Fibroblast of lung (primary cell): ENCODE measurements at places on chromosomes 2 and 18.
A peak's percentile ranks its signal among the peaks of the same experiment; 100 is the strongest.

DNA sequence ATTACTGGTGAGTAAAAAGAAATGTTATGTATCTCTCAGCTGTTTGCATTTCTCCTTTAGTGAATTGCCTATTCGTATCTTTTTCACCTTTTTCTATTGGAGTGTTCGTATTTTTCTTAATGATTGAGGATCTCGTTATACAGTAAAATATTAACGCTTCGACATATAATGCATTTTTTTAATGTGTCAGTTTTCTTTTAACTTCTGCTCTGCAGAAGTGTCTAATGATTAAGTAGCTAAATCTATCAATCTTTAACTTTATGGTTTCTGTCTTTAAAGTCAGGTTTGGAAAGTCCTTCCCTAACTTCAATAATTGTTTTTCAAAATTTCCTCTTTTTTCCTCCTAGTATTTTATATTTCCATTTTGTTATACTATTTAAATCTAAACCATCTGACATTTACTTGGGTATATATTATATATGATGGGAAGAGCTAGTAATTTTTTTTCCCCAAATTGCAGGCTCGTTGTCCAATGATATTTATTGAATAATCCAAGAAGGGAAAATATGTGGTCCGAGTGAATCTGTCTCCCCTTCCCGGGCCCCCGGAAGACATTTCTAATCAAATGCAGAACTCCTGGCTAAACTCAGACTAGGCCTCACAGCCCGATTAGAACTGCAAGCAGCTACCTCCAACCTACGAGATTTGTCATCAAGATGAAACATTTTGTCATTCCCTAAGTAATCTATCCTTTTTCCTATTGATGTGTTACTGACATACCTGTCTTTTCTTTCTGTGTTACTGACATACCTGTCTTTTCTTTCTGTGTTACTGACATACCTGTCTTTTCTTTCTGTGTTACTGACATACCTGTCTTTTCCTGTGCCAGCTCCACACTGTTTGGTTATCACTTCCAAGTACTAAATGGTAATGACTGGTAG is 17.2 kb downstream of the PCBP1 start:
- no peaks in the 10 kb centered on the region for H3K27me3 ChIP-seq
- H3K36me3 ChIP-seq: no peaks in the 10 kb centered on the region
- H3K4me3 ChIP-seq: peak overlapping the region; percentile 29
- peak; percentile 85 for DNase-seq
- H3K4me1 ChIP-seq: peaks cover 6% of the 10 kb centered on the region

- DNase-seq: peak; percentile 67
- no peaks in the 10 kb centered on the region for H3K36me3 ChIP-seq
- H3K27me3 ChIP-seq: no peaks in the 10 kb centered on the region
- H3K4me1 ChIP-seq: no peaks in the 10 kb centered on the region
- no peak overlapping the region for H3K4me3 ChIP-seq
These were observed 331.0 kb downstream of the CDH2 start for GRCh38 chr18:27845897-27846296.

- peak; percentile 83 for DNase-seq
- H3K27ac ChIP-seq: peak overlapping the region; percentile 76
These were observed 613 bp downstream of the COL5A2 start for GRCh38 chr2:189178726-189179569.

GRCh38 chr2:24409171-24409570 is 48.8 kb upstream of the ITSN2 start:
- no peak overlapping the region for H3K4me3 ChIP-seq
- H3K27me3 ChIP-seq: no peaks in the 10 kb centered on the region
- no peaks in the 10 kb centered on the region for H3K4me1 ChIP-seq
- H3K27ac ChIP-seq: no peak overlapping the region

- DNase-seq: no peak
- H3K4me3 ChIP-seq: no peak overlapping the region
- H3K36me3 ChIP-seq: no peaks in the 10 kb centered on the region
- H3K27ac ChIP-seq: no peak overlapping the region
- no peaks in the 10 kb centered on the region for H3K4me1 ChIP-seq
These were observed 68.8 kb downstream of the MEP1B start for GRCh38 chr18:32258558-32259204.

DNA sequence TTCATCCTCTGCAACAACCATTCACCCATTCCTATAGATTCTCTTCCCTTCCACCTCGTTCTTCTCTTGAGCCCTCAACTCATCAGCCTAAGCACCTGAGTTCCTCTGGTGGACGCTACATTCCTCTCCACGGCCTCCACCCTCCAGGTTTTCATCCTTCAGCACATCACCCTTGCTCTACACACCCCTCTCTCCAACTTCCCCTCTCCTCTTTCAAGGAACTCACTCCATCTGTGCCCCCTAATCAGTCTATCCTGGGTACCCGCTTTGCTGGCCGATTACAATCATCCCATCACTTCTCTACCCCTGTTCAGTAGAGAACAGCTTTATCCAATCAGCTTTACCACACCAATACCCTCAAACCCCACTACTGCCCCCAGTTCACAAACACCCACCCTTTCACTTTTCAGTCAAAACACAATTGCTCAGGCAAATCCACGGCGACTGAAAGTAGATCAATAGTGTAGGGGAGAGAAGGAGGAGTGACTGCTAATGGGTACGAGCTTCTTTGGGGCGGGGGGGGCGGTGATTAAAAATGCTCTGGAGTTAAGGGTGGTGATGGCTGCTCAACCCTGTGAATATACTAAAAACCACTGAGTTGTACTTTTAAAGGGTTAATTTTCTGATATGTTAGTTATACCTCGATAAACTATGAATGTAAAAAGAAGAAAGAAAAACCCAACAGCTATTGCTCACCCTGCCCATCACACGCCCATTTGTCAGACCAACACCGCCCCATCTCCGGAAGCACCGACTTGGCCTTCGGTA is 857 bp downstream of the DYM start:
- peak overlapping the region; percentile 77 for H3K4me3 ChIP-seq
- H3K36me3 ChIP-seq: no peaks in the 10 kb centered on the region
- no peaks in the 10 kb centered on the region for H3K27me3 ChIP-seq
- no peak for DNase-seq

DNA sequence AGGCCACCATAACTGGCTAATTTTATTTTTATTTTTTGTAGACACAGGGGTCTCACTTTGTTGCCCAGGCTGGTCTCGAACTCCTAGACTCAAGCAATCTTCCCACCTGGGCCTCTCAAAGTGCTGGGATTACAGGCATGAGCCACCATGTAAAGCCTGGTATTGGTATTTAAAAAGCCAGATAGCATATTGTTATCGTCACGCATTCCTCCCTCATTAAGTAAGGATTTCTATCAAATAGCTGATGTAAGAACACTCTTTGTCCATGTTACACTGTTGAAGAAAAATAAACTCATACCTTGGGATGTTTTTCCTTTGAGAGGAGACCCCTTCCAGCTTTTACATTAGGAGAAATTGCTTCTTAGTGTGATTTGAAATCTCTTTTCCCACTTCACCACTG is 39.2 kb upstream of the DARS1 start:
- no peak for DNase-seq
- peaks cover 3% of the 10 kb centered on the region for H3K27me3 ChIP-seq
- no peaks in the 10 kb centered on the region for H3K36me3 ChIP-seq
- H3K4me3 ChIP-seq: no peak overlapping the region
- H3K27ac ChIP-seq: no peak overlapping the region
- no peaks in the 10 kb centered on the region for H3K4me1 ChIP-seq

GRCh38 chr2:2663401-2664036 is 332.4 kb upstream of the MYT1L start:
- DNase-seq: no peak
- H3K4me1 ChIP-seq: no peaks in the 10 kb centered on the region
- H3K36me3 ChIP-seq: no peaks in the 10 kb centered on the region
- H3K27ac ChIP-seq: no peak overlapping the region
- H3K27me3 ChIP-seq: no peaks in the 10 kb centered on the region

DNA sequence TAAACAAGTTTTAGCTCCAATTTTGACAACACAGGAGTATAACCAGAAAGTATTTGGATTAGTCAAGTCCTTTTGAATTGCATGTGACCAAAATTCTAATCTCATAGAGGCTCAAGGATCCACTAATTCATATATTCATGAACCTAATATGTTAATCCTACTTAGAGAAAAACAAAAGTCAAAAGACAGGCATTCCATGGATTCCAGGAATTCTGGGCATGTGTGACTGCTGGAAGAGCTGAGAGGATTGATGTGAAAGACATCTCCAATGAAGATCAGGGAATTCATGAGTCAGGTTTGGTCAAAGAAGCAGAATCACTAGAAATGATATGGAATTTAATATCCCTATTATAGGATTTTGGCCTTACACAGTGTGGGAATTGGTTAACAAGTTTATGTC is 1494.6 kb upstream of the DDX18 start:
- H3K4me3 ChIP-seq: no peak overlapping the region
- no peaks in the 10 kb centered on the region for H3K27me3 ChIP-seq
- no peaks in the 10 kb centered on the region for H3K36me3 ChIP-seq
- no peak overlapping the region for H3K27ac ChIP-seq

DNA sequence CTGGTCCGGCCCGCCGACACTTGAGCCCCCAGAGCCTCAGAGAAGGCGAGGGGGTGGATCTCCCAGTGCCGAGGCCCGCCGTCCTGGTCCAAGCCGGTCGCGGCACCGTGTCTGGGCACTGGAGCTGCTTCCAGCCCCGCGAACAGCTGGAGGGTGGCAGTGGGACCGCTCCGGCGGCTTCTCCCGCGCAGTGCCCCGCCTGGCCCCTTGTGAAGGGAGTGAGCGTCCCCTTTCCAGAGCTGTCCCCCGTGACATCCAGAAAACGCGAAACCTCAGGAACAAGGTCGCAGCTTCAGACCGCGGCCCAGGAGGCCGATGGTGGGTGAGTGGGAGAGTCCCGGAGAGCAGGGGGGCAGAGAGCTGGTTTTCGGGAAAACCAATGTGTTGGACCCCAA is 579 bp upstream of the EMX1 start:
- H3K4me3 ChIP-seq: no peak overlapping the region
- no peak overlapping the region for H3K27ac ChIP-seq
- no peak for DNase-seq
- no peaks in the 10 kb centered on the region for H3K36me3 ChIP-seq
- no peaks in the 10 kb centered on the region for H3K4me1 ChIP-seq
- peaks cover 85% of the 10 kb centered on the region for H3K27me3 ChIP-seq

GRCh38 chr18:79687806-79688205 is 8.2 kb downstream of the CTDP1 start:
- no peaks in the 10 kb centered on the region for H3K4me1 ChIP-seq
- no peak overlapping the region for H3K27ac ChIP-seq
- peak; percentile 46 for DNase-seq
- no peaks in the 10 kb centered on the region for H3K27me3 ChIP-seq

DNA sequence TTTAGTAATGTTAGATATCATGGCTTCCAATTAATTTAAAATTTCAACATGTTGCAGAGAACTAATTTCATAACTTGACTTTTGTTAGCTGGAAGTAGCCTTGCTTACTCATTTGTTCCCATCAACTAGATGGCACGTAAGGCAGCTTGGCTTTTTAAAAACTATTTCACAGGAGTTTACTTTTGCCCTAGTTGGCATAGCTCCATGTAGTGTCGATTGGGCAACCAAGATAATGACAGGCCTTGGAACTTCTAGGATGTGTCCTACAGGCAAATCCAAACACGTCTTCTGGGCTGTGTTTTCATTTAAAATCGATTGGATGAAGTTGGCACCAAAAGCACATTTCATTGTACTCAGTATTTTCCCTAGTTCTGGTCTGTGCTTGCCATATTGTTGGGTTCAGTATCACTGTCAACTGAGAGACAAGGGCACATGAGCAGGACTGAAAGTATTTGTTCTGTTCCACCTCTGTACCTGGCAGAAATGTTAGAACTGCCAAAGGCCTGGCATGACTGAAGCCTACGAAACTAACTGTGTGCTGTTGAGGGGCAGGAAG is 29.4 kb downstream of the HADHB start:
- peak; percentile 99 for DNase-seq
- H3K36me3 ChIP-seq: peaks cover 5% of the 10 kb centered on the region
- peak overlapping the region; percentile 60 for H3K27ac ChIP-seq
- H3K27me3 ChIP-seq: no peaks in the 10 kb centered on the region
- H3K4me3 ChIP-seq: no peak overlapping the region

DNA sequence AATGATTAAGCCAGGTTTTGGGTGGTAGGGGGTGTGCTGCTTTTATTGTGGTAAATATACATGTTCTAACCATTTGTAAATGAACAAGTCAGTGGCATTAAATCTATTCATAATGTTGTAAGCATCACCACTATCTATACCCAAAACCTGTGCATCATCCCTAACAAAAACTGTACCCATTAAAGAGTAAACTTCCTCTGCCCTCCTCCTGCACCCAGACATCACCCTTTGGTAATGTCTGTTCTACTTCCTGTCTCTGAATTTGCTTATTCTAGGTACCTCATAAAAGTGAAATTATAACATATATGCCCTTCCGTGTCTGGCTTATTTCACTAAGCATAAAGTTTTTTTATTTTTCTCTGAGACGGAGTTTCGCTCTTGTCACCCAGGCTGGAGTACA is 14.1 kb downstream of the RIF1 start:
- H3K4me3 ChIP-seq: no peak overlapping the region
- DNase-seq: no peak
- H3K4me1 ChIP-seq: no peaks in the 10 kb centered on the region

GRCh38 chr2:96618596-96619283 is 19.4 kb downstream of the KANSL3 start:
- H3K36me3 ChIP-seq: peaks cover 9% of the 10 kb centered on the region
- no peak overlapping the region for H3K4me3 ChIP-seq
- H3K4me1 ChIP-seq: no peaks in the 10 kb centered on the region

- DNase-seq: peak; percentile 32
- H3K27ac ChIP-seq: no peak overlapping the region
- H3K27me3 ChIP-seq: no peaks in the 10 kb centered on the region
These were observed 219.8 kb downstream of the GLI2 start for GRCh38 chr2:120955427-120955826.
